ENCODE measurements at places on chromosomes 1 and 21. TPM values are rescaled to one million over a fixed set of nuclear protein-coding genes. Genes with fewer than 3 reads are reported as not detected.
A peak's percentile ranks its signal among the peaks of the same experiment; 100 is the strongest.

GRCh38 chr21:24375201-24375600 lies 1232.1 kb downstream of the MRPL39 start:
- no peaks in the 10 kb centered on the region for H3K4me1 ChIP-seq
- no peaks in the 10 kb centered on the region for H3K36me3 ChIP-seq
- DNase-seq = no peak
- no peak overlapping the region for H3K4me3 ChIP-seq

GRCh38 chr1:2641381-2642130 lies 8.7 kb upstream of the MMEL1 start:
- H3K27me3 ChIP-seq = peaks cover 32% of the 10 kb centered on the region
- no peaks in the 10 kb centered on the region for H3K36me3 ChIP-seq
- no peak for DNase-seq

- H3K4me3 ChIP-seq = no peak overlapping the region
- peaks cover 16% of the 10 kb centered on the region for H3K4me1 ChIP-seq
- no peaks in the 10 kb centered on the region for H3K36me3 ChIP-seq
- no peak overlapping the region for H3K27ac ChIP-seq
Observed at GRCh38 chr1:94795434-94795833, 24.7 kb upstream of the SLC44A3 start.

GRCh38 chr1:25543425-25544242 lies at the start of gene LDLRAP1:
LDLRAP1 (plus strand) TSS chr1:25543606; CDS start chr1:25543699, 93 bp downstream.
- peaks cover 30% of the 10 kb centered on the region for H3K4me1 ChIP-seq
- DNase-seq = peak; percentile 90
- H3K36me3 ChIP-seq = no peaks in the 10 kb centered on the region
- peak within 1 kb of the TSS; percentile 99 for H3K4me3 ChIP-seq
- H3K27ac ChIP-seq = peak within 1 kb of the TSS; percentile 96

Gene USH2A
- 0.30 TPM for total RNA-seq

GRCh38 chr1:209249280-209249670 lies 334.2 kb upstream of the CAMK1G start:
- no peak overlapping the region for H3K27ac ChIP-seq
- no peaks in the 10 kb centered on the region for H3K4me1 ChIP-seq
- H3K4me3 ChIP-seq = no peak overlapping the region
- H3K27me3 ChIP-seq = no peaks in the 10 kb centered on the region

DNA sequence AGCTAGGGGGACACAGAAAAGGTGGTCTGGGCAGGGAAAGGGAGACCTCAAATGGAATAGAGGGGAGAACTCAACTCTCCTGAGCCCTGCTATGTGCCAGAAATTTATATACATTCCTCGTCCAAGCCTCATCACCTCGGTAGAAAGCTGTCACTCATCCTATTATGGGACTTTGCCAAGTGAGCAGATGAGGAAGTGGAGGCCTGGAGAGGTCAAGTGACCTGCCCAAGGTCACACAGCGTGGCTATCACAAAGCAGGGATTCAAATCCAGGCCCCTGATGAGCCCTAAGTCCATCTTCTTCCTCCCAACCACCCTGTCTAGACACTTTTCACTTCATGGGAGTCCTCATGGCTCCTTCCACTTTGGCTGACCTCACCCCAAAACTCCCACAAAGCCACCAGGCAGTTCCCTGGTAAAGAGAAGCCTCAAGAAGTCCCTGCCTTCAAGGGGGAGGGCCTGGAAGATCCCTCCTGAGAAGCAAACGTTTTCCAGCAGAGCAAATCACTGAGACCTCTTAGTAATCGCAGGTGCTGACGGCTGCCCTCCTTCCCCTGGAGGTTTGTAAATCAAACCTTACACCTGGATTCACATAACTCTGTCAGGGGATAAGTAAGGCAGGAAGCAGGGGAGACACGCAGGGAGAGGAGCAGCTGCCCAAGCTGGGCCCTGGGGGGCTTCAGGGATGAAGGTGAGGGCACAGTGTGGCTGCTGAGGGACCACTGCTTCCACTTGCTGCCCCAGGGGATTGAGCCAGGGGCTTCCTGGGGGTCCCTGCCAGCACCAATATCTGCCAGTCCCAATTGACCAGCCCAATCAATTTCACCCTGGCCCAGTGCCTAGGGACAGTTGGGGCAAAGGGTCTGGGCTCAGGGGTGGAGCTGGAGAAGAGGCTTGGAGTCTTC lies 351.2 kb downstream of the MATN1 start:
- no peak overlapping the region for H3K4me3 ChIP-seq
- no peaks in the 10 kb centered on the region for H3K36me3 ChIP-seq
- no peak overlapping the region for H3K27ac ChIP-seq
- no peaks in the 10 kb centered on the region for H3K4me1 ChIP-seq
- no peak for DNase-seq

GRCh38 chr1:241475671-241476070 lies 43.9 kb downstream of the FH start:
- H3K36me3 ChIP-seq = no peaks in the 10 kb centered on the region
- no peaks in the 10 kb centered on the region for H3K27me3 ChIP-seq
- H3K4me1 ChIP-seq = no peaks in the 10 kb centered on the region
- DNase-seq = no peak

GRCh38 chr1:46642115-46642680 lies 25.6 kb upstream of the MOB3C start:
- H3K4me3 ChIP-seq = no peak overlapping the region
- DNase-seq = no peak
- no peaks in the 10 kb centered on the region for H3K27me3 ChIP-seq
- H3K4me1 ChIP-seq = peaks cover 4% of the 10 kb centered on the region
- H3K27ac ChIP-seq = no peak overlapping the region

- no peak for DNase-seq
- H3K4me1 ChIP-seq = peaks cover 2% of the 10 kb centered on the region
- no peak overlapping the region for H3K4me3 ChIP-seq
- no peak overlapping the region for H3K27ac ChIP-seq
- H3K27me3 ChIP-seq = no peaks in the 10 kb centered on the region
Observed at GRCh38 chr1:184545601-184546000, 158.8 kb downstream of the C1orf21 start.

GRCh38 chr1:218482683-218483082 lies 137.5 kb downstream of the TGFB2 start:
- no peak for DNase-seq
- H3K4me1 ChIP-seq = peaks cover 29% of the 10 kb centered on the region
- H3K27ac ChIP-seq = no peak overlapping the region
- no peaks in the 10 kb centered on the region for H3K27me3 ChIP-seq

Gene TNNI3K
- total RNA-seq = 0.84 TPM

DNA sequence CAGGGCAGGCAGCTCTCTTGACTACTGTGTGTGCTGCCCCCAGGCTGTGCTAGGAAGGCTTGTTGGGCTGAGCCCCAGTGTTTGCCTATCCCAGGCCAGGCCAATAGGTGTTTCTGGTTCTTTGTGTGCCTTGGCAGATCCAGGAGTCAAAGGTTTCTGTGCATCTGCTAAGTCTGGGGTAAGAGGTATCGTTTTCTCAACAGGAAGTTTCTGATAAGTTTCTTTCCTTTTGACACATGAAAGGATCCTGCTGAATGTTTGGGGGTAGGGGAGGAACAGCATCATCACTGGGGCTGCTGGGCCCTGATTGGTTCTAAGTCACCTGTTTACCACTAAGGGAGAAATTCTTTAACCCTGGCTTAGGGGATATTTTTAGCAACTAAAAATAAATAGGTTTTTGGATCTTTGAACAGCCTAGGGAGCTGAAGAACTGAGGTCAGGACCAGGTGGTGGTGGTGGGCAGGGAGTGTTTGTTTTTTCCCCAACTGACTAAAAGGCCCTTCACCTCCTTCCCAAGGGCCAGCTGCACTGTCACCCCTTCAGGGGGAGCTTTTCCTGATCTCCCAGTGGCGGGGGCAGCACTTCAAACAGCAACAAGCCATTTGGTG lies 85.1 kb downstream of the KCNN3 start:
- DNase-seq = peak; percentile 44
- no peak overlapping the region for H3K27ac ChIP-seq
- no peak overlapping the region for H3K4me3 ChIP-seq
- no peaks in the 10 kb centered on the region for H3K36me3 ChIP-seq
- H3K27me3 ChIP-seq = no peaks in the 10 kb centered on the region
- peaks cover 9% of the 10 kb centered on the region for H3K4me1 ChIP-seq

Data from psoas muscle (tissue), 8 donors.